ENCODE measurements at places on chromosomes 2 and 18.

- peak; percentile 35 for DNase-seq
These were observed 1.1 kb downstream of the CYBRD1 start for GRCh38 chr2:171523088-171524017.

DNA sequence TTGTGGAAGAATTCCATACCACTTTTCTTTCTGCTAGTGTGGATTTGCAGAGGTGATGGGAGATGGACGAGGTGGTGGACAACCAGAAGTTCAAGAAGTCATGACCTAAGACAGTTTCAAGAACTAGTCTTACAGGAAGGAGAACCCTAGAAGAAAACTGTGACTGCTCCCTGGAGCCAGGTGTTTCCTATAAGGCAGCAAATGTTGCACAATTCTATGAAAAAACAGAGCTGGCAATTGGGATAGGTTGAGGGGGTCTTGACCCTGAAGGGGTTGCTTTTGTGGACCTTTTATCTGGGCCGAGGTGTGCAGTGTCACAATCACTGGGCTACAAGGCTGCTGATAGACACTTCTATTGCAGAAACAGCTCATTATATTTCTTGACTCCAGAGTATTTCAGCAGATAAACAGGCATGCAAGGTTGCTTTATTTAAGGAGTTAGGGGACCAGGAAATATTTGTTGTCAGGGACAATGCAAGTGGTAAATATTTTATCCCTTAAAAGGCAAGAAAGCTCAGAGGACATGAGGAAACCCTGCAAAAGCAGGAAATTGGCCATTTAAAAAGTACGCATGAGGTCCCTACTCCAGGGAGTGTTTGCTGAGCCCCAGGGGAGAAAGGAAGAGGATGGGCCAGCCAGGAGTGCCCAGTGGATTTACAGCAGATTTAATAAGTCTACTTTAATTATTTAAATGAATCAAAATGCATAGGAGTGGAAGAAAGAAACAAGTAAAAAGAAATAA lies 22.9 kb downstream of the APCDD1 start:
- no peak for DNase-seq

DNA sequence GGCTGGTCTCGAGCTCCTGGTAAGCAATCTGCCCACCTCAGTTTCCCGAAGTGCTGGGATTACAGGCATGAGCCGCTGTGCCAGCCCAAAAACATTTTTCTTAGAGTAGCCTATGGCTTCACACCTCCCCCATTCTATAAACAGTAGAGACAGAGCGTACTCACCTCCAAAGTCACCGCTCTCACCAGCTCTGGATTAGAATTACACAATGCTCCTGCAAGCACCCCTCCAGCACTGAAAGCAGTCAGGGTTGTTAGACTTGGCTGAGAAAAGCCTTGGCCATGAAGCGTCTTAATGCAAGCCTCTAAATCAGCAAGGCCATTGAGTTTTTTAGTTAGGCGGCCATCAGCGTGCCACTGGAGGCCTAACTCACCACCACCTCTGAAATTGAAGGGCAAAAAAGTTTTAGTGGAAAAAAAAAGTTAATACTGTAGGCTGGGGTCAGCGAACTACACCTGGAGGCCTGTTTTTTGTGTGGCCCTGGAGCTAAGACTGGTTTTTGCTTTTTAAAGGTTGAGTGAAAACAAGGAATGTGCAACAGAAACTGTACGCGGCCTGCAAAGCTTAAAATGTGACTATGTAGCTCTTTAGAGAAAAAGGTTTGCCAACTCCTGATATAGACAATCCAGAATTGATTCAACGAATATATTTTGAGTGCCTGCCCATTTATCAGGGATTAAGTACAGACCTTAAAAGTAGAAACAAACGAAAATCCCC lies 34.6 kb downstream of the PREPL start:
- DNase-seq, result no peak

- no peak for DNase-seq
These were observed 4.9 kb downstream of the IGFBP5 start for GRCh38 chr2:216690456-216690852.

DNA sequence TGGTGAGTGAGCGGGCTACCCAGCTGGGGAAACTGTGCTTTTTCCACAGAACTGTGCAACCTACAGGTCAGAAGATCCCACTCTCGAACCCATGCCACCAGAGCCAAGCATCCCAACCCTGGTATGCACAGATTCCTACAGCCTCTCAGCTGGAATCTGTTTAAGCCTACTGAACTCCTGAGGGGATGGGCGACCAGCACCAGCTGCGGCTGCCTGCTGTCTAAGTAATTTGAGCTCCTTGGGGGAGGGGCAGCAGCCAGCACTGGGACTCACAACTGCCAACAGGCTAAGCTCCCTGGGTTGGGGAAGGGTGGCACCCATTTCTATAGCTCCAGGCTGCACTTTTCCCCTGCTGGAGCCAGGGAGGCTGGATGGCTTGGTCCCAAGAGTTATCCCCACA lies 11.8 kb downstream of the CYP27C1 start:
- no peak for DNase-seq

All from 8988T (cell line).